ENCODE measurements at places on chromosomes 3 and 15. TPM values are rescaled to one million over a fixed set of nuclear protein-coding genes. Genes with fewer than 3 reads are reported as not detected.
A peak's percentile ranks its signal among the peaks of the same experiment; 100 is the strongest.

DNA sequence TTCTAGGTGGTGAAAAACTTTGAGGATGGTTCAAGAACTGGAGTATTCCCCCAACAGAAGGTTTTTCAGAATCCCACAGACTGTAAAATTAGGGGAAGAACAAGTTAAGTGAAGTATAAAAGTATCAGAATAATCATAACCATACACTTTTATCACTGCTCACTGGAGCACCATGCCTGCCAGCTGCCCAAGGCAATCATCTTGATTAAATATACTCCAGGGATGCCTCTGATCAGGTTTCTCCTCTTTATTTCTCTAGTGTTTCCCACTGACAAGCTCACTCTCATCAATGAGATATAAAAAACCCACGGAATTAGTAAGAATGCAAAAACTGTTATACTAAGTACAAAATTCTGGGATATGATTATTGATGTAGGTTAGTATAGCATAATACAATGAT, 108.0 kb downstream of the STAG1 start:
- no peak for DNase-seq

GRCh38 chr15:89068325-89068784, 19.9 kb upstream of the ABHD2 start:
- DNase-seq: peak; percentile 78

DNA sequence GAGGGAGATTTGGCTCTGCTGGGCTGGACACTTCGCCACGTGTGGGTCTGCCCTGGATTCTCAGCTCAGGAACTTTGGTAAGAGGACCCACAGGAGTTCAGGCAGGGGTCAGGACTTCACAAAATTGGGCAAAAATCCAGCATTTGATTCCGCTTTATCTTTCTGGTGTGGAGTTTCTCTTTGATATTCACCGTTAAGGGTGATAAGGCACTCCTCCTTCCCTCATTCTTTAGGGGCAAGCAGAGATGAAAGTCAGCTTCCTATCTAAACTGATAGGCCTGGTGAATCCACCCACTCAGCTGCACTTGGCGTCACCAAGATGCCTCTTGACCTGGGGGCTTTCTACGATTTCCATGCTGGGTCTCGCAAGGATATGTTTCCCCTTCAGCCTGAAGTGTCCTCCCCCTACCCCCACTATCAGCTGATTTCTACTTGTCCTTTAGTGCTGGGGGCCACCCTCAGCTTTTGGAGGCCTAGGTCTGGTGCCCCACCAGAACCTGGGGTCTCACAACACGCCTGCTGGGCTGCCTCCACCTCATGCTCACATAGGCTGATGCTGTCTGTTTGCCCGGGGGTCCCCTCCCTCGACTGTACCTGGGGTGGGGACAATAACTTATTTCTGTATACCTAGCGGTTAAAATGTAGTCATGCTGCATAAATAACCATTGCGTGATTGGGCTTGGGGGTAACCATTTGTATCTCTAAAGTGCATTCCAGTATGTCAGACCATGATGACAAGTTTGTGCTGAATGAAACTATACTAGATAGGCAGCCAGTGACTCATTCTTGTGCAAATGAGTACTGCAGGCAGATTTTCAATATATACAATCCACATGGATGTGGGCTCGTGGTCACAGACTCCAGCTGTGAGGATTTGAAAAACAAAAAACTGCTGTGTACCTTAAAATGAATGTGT, 248.3 kb downstream of the ADAMTS17 start:
- DNase-seq: peak; percentile 74

DNA sequence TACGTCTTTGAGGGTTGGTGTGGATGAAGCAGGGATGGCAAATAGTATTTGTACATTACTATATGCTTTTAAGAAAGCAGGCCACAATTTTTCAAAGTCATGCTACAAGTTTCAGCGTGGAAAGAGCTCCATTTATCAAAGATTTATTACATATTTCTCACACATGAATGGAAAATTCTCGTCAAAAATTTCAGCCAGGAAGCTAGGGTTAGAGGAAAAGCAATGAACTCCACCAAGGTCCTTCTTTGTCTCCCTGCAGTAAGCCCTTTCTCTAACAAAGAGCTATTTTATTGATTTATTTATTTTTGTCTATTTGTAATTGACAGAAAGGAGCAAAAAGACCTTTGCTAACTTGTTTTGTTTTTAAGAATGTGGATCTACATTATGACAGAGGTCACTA, 7.5 kb upstream of the ZBTB20 start:
- DNase-seq: no peak

The IMPDH2 gene
- 180 TPM for total RNA-seq

DNA sequence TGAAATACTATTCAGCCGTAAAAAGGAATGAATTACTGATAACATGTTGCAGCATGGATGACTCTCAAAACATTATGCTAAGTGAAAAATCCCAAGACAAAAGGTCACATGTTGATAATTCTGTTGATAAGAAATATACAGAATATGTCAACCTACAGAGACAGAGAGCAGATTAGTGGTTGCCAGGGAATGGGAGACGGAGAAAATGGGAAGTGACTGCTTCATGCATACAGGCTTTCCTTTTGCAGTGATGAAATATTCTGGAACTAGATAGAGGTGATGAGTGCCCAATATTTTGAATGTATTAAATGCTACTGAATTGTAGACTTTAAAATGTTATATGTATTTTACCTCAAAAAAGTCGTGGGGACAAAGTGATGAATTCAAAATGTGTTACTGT, 56.2 kb downstream of the ABHD2 start:
- DNase-seq: no peak

DNA sequence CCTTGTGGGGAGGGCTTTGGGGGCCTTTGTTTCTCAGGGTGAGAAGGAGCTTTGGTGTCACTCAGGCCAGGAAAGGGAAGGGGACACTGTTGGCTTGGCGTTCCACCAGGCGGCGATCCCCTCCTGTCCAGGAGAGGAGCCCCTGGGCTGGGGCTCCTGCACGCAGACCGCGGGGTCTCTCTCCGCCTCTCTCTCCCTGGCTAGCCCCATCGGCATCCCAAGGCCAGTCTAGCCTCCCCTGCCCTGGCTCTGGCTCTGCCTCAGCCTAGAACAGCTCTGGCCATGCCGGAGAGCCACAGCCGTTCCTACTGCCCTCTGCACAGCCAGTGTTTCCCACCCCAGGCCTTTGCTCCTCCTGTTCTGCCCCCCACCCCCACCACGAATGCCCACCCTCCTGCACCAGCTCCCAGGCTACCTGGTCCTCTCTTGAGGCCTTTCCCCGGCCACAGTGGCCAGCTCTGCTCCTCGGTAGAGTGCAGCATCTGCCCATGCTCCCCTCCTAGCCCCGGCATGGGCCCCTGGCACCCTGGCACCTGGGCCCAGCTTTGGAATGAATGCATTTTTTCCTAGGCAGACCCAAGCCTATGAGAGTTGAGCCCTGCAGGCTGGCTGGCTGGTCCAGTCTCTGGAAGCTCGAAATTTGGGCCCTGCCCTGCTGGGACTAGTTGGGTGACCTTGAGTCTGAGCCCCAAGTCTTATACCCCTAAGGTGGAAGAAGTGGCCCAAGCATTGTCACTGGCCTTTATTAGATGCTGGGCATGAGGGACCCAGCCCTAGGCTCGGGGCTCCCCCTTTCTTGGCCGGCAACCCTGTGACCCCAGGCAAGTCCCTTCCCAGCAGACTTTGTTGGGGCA, 2.4 kb downstream of the PLXNA1 start:
- no peak for DNase-seq

DNA sequence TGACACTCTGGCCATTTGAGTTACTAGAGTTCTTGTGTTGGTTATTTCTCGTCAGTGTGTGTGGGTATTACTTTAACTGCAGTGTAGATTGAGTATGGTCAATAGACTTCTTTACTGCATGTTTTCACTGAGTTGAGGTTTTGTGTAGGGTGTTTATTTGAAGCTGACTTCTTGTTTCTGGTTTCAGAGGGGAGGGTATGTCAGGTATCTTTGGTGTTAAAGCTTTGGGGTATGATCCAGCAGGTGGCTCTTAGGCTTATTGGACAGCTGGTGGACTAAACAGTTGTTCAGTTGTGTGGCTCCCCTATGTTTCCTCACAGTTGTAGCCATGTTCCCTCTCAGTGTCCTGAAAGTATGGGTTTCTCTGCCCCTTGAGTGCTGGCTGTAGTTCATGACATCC, 72.0 kb downstream of the AKAP13 start:
- DNase-seq: no peak

- no peak for DNase-seq
These were observed 36.0 kb downstream of the CCDC54 start for GRCh38 chr3:107413264-107413663.

The KBTBD12 gene
- not detected for total RNA-seq

- no peak for DNase-seq
These were observed 1.4 kb upstream of the SEMA6D start for GRCh38 chr15:47715856-47716445.

The GPR27 gene
- total RNA-seq: 5.0 TPM

DNA sequence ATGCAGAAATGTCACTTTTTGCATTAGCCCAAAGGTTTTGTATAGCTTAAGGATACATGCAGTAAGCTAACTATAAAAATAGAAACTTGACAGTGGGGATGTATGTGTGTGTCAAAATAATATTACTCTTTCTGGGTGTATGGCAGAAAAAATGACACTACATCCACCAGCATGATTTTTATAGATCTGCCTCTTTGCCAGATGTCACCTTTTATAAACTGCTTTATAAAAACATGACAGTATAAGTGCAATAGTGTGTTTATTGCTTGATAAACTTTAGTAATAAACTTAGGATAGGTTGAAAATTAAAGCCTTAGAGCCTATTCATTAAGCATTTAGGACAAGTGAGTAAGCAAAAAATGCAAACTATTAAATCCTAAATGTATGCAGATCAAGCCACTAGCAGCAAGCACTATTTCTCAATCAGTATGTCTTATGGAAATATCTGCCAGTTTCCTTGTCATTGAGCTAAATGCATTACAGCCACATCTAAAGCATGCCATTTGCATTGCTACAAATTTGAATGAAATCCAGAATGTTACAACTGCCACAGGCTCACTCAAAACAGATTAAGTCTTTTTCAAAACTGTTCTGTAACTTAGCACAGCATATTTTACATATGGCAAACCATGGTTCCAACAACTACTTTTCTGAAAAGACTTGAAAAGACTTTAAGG, 935.0 kb downstream of the FHIT start:
- DNase-seq: no peak

The FSTL1 gene
- total RNA-seq: 476 TPM

The RARRES1 gene
- not detected for total RNA-seq

GRCh38 chr15:57690341-57690966, 16.1 kb upstream of the POLR2M start:
- no peak for DNase-seq

GRCh38 chr3:156233876-156234275, 113.5 kb downstream of the KCNAB1 start:
- DNase-seq: no peak

DNA sequence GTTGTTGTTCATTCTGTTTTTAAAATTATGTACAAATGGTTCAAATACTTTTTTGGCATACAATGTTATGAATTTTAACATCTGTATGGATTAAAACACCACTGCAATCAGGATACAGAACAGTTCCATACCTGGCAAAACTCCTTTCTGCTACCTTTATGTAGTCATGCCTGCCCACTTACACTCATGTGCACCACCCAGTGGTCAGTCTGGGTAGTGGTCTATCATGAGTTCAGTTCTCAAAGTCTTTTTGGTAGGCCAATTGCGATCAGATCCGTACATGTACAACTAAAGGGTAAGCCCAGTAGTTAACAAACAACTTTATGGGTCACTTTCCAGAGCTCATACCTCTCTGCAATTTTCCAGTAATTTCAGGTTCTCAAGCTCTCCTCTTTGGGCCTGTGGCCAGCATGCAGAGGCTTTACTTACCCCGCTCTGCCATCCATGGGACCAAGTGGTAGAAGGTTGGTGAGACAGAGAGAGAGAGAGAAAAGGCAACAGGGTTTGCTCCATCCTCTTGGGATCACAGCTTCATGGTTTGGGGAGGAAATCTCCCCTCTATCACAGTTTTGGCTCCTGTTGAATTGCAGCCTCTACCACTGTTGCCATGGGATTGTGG, 63.9 kb upstream of the FAM98B start:
- peak; percentile 61 for DNase-seq

DNA sequence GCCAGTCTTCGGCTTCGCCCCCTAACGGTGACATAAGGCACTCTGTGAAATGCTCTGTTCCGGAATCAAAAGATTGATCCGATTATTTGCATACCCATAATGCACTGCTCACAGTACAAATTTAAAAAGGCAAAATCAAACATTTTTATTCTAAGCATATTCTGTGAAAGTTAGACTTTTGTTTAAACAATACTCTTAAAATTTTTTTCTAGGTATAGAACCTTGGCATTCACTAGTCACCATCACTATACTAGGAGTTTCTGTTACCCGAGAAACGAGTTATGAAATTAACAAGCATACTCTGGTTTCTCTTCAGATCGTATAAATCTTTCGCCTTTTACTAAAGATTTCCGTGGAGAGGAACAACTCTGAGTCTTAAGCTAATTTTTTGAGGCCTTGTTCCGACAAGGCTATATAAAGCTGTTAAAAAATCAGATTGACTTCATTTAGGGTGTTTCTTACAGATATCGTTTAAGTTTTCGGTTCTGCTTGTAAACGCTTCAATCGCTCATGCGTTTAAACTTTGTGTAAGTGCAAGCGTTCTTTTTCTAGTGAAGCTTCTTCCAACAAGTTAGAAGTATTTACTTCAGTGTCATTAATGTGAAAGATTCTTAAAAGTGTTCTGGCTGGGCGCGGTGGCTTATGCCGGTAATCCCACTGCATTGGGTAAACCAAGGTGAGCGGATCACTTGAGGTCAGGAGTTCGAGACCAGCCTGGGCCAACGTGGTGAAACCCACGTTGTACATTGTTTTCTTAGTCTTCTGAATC, at the start of gene RNU5B-1:
RNU5B-1 (plus strand) TSS at position 297 of the 769 bp plus-strand sequence.
- DNase-seq: peak; percentile 83

DNA sequence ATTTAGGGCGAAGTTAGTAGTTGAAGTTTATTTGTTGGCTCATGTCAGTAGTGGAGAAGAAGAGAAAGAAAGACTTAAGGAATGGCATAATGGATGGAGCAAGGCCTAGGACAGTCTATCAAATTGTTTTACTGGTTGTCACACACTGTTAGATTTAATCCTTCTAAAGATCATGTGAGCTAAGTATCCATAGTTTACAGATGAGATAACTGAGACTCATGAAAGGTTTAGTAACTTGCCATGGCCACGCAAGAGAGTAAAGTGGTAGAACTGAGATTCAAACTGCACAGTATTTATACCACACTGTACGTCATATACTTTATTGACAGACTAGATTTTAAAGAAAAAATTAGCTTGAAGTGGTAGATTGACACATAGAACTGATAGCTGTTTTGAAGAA, 11.4 kb downstream of the SPRED1 start:
- DNase-seq: no peak

- no peak for DNase-seq
These were observed 19.3 kb downstream of the MINAR1 start for GRCh38 chr15:79451361-79451999.

The FGD5 gene
- 7.0 TPM for total RNA-seq

The C3orf85 gene
- not detected for total RNA-seq

The MB21D2 gene
- 43.2 TPM for total RNA-seq

DNA sequence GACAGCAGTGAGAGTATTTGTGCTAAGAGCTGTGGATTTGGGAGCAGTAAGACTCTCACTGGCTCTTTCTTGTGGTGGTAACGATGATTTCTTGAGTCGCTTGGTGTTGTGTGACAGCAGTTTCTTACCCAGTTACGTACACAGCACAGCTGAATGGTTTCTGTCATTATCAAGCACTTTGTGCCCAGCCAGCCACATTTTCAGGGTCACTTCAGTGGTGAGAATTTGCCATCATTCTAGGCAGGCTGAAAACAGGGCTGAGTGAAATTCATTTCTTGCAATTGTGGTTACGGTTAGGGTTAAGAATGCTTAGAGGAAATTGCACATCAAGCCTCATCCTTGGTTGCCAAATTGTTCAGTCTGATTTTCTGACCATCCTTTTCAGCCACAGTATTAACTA, 130.1 kb downstream of the RYR3 start:
- no peak for DNase-seq

The GPR62 gene
- total RNA-seq: not detected

The DYNLT2B gene
- total RNA-seq: 14.2 TPM
